ENCODE measurements at places on chromosomes 5 and 9.

- no peak for DNase-seq
These were observed 27.4 kb downstream of the RCL1 start for GRCh38 chr9:4820168-4820567.

DNA sequence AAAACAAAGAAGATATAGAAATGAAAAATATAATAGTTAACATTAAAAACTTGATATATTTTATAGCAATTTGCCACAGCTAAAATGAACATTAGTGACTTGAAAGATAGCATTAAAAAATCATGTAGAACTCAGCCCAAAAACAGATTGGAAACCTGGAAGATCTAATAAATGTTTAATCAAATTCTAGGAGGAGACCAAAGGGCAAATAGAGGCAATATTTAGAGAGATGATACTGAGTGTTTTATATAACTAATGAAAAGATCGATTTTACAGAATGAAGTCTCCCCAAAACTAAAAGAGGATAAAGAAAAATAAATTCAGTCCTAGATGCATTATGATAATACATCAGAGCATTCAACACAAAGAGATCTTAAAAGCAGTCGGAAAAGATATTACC, 127.0 kb downstream of the CWC27 start:
- no peak for DNase-seq

- DNase-seq, result no peak
These were observed 19.3 kb downstream of the MRPS27 start for GRCh38 chr5:72300590-72301339.

GRCh38 chr9:121268851-121269641, 1.1 kb downstream of the GSN start:
- no peak for DNase-seq

- DNase-seq, result no peak
These were observed 47.2 kb upstream of the RAD23B start for GRCh38 chr9:107235765-107236442.

DNA sequence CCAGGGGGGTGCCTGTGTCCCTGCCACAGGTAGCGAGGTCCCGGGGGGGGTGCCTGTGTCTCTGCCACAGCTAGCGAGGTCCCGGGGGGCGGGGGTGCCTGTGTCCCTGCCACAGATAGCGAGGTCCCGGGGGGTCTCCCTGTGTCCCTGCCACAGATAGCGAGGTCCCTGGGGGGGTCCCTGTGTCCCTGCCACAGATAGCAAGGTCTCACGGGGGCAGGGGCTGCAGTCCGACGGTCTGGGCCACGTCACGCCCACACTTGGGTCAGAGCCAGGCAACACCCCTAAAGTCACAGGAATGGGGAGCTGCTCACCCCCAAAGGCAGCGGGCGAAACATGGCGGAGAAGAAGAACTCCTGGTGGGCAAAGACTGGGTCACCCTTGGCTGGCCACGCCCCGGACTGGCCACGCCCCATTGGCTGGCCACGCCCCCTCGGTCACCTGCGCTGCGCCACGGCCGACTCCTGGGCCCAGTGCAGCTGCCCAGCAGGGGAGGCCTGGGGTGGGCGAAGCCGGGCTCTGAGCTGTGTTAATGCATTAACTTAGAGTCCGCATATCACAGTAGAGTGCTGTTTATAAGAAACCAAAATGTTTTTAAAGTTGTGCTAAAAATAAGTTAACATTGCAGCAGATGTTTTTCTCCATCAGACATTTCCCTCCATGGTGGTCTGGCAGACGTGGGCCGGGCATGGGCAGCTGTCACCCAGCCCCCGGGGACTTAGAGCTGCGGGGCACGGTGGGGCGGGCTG, 7.0 kb downstream of the NOXA1 start:
- DNase-seq, result no peak

DNA sequence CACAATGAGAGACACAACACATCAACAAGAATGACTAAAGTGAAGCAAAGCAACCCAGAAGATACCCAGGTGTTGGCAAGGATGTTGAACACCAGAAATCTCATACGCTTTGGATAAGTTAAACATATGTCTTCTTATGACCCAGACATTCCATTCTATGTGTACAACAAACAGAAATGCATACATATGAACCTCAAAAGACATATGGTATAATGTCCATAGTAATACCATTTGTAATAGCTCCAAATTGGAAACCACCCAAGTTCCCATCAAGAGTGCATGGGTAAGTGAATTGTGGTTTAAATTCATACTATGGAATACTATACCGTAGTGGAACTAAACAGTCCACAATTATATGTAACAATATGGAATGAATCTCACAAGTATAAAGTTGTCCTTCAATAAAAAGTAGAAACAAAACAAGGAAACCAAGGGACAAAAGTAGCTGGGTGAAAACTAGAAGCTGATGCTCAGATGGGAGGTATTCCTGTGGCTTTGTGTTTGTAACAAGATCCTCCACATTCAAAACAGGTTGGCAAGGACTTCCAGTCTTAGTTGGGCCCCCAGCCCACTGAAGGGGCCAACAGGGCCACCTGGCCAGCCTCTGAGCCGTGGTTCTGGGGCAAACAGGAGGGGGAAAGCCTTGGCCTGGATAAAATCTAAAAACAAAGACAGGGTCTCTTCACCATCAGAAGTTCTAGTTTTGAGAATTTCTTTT, 171.8 kb upstream of the PITX1 start:
- no peak for DNase-seq

All from T-helper 22 cell (primary cell).